Activated CD4-positive, alpha-beta T cell treated with anti-CD3 and anti-CD28 coated beads, Interleukin-2, amount 50 U/mL, for 16 hours (primary cell): ENCODE measurements at places on chromosomes 13 and 19.
A peak's percentile ranks its signal among the peaks of the same experiment; 100 is the strongest.

DNA sequence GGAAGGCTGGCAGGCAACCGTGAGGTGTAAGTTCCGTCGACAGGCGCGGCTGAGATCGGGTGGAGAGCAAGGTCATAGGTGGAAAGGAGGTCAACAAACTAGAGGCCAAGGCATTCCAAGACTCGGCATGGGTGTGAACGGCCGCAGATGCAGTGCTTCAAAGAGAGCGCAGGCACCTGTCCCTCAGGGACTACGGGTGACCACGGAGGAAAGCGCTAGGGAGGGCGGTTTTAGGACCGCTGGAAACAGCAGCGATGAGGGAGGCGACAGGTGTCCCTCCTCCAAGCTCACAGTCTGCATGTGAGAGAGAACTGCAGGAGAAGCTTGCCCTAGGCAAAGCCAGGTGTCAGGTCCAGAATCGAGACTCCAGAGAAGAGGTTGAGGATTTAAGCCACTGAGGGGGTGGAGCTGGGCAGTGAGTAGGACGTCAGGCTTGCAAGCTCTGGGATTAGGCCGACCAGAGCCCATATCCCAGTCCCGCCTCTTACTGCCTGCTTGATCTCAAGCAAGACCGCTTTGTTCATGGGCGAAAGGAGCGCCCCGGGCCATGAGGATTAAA, 1.6 kb upstream of the MLNR start:
- no peak for DNase-seq

DNA sequence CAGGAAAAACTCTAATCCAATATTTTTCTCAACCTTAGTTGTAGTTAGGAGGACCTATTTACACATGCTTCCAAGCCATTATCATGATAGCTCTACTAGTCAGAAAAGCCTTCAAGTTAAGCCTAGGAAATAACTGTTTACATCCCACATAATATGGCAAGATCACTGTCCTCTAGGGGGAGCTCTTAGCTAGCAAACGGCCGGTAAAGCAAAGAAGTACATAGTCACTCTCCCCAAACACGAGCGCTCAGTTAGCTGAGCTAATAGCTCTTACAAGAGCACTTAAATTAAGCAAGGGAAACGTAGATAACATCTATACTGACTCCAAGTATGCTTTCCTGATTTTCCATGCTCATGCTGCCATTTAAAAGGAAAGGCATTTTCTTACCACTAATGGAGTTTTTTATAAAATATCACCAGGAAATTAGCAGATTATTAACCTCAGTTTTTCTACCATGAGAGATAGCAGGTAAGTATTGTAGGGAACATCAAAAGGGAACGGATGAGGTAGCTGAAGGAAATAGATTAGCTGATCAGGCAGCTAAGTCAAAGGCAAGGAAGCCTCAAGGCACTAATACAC, 100.6 kb upstream of the PABPC3 start:
- peak; percentile 80 for DNase-seq

GRCh38 chr19:7106711-7107657, 37.5 kb downstream of the ZNF557 start:
- DNase-seq, result no peak

- peak; percentile 2 for DNase-seq
Measured at GRCh38 chr13:95793018-95793555, 116.1 kb downstream of the DNAJC3 start.

- no peak for DNase-seq
Measured at GRCh38 chr19:46492841-46493235, 2.8 kb downstream of the PNMA8B start.

DNA sequence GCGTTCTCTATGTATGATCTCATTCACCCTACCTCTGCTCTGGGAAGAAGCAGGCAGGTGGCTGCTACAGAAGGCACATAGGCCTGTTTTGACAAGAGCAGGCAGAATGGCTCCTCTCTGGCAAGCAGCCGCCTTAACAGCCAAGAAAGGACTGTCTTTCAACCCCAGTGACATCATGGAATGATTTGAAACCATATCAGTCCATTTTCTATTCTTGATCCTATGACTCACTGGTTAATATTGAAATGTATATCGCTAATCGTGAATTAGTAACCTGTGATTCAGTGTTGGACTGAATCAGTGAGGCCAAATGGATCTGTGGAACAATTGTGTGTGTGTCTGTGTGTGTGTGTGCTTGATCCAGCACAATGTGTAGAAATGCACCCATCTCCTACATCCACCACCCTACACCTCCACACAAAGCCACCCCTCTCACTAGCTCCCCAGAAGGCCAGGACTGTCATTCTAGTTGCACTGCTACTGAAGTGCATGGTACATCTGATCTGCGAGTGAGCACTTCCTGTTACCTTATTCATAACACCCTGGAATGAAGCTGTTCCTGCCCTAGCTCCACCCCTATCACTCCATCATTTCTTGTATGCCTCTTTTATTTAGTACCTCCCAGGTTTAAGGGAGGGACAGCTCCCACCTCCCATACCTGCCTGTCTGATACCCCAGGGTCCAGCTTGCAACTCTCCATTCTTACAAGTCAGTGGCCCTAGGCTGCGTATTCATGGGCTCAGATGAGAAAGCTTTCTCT, 460.0 kb downstream of the FOXO1 start:
- peak; percentile 46 for DNase-seq

DNA sequence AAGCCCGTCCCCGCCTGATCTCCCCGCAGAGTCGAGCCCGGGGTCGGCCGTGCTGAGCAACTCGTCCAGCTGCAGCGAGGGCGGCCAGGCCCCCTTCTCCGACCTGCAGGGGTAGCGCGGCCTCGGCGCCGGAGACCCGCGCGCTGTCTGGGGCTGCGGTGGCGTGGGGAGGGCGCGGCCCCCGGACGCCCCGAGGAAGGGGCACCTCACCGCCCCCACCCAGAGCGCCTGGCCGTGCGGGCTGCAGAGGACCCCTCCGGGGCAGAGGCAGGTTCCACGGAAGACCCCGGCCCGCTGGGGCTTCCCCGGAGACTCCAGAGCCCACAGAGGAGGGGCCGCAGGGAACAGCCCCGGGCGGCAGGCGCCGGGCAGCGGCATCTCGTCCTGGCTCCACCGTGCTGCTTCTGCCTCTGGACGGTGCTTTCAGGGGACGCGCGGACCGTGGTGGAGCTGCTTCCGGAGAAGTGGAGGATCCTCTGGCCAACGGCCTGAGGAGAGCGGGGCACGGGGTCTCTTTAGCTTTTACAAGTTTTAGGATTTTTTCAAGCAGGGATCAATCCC, 8.8 kb upstream of the F7 start:
- DNase-seq, result no peak

GRCh38 chr13:107730813-107731212, 484.5 kb downstream of the LIG4 start:
- no peak for DNase-seq

DNA sequence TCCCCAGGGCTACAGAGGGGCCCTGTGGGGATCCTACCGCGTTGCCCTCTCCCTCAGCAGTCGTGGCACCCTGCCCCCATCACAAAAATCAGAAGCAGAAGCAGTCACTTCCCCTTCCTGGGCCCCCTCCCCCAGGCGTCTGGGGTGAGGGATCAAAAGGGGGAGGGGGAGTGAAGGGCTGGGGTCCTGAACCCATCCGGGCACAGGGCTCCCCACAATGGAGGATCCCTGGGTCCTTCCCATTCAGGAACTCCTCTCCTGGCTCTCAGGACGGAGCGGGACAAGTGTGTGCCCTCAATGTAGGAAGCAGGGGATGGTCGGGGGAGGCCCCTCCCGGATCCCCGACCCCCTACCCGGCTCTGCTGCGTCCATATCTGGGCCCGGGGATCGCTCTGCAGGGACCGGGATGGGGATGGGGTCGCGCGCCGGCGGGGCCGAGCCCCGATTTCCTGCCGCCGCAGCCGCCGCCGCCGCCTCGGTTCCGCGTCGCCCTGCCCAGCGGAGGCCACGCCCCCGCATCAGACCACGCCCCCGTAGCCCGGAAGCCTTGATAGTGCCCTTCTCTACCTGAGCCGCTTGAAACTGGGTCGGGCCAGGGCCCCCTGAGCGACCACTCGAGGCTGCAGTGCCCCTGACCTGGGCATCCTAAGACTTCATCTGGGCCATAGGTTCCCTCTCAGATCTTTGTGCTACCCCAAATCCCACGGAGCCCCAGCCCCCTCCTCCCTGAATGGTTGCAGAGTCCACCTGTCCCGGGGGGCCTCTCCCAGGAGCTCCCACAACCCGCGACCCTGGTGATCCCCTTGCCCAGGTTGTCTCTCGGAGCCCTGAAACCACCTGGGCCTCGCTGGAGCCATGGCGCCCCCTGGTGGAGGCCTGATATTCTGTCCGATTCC, at the start of gene GMIP:
GMIP (minus strand) TSS at position 500 of the 896 bp plus-strand sequence; CDS start at position 372, 128 bp downstream.
- peak; percentile 88 for DNase-seq

GRCh38 chr13:44453881-44454280, 80.3 kb downstream of the SERP2 start:
- DNase-seq, result no peak

DNA sequence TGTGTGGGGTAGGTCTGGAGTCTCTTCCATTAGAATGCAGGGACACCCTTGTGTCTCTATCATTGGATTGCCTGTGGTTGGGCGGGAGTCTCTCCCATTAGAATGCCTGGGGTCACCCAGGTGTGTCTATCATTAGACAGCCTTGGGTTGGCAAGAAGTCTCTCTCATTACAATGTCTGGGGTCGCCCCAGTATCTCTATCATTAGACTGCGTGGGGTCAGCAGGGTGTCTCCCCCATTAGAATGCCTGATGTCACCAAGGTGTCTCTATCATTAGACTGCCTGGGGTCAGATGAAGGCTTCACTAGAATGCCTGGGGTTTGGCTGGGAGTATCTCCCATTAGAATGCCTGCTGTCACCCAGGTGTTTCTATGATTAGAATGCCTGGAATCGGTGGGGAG, 1539.0 kb downstream of the UQCRFS1 start:
- no peak for DNase-seq

DNA sequence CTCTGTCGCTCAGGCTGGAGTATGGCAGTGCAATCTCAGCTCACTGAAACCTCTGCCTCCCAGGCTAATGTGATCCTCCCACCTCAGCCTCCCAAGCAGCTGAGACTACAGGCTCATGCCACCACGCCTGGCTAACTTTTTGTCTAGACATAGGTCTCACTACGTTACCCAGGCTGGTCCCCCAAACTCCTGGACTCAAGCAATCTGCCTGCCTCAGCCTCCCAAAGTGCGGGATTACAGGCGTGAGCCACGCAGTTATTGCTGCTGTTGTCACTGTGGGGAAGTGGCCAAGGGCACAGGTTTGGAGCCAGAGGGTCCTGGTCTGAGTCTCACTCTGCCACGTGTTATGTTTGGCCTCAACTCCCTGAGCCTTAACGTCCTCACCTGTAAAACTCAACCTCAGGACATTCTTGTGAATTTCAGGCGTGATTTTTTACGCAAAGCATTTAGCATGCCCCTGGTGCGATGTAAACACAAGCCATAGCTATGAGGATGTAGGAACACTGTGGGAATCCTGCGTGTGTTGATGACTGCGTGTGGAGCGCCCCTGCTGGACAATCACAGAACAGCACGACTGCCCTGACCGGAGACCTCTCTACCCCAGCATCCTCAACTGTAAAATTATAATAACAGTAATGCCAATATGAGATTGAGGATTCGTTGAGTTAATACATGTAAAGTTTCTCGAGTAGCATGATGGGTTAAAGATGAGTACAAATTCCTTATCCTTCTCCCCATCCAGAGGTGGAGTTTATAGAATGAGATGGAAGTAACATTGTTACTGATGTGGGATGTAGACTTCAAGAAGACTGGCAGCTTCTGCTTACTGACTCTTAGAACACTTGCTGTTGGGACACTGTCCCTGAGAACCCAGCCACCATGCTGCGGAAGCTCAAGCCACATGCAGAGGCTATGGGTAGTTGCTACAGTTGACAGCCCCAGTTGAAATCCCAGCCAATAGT, 41.8 kb upstream of the PNMA8B start:
- DNase-seq, result peak; percentile 42

- DNase-seq, result no peak
Measured at GRCh38 chr13:99266827-99267226, 8.6 kb upstream of the GPR18 start.

DNA sequence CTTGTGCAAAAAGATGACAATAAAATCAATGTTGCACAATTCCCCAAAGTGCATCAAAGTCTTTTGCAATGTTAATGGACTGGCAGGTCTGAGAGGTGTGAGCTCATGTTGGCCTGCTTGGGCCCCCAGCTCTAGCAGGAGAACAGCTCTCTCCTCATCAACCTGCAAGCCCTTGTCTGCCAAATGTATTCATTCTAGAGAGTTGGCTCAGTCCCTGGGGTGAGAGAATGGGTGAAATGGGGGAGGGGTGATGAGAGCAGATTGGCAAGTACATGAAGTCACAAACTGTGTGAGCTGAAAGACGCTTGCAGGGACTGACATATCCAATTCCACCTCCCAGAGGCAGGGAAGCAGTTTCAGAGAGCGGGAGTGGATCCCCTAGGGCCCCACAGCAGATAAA, 465.1 kb upstream of the ZNF507 start:
- no peak for DNase-seq

DNA sequence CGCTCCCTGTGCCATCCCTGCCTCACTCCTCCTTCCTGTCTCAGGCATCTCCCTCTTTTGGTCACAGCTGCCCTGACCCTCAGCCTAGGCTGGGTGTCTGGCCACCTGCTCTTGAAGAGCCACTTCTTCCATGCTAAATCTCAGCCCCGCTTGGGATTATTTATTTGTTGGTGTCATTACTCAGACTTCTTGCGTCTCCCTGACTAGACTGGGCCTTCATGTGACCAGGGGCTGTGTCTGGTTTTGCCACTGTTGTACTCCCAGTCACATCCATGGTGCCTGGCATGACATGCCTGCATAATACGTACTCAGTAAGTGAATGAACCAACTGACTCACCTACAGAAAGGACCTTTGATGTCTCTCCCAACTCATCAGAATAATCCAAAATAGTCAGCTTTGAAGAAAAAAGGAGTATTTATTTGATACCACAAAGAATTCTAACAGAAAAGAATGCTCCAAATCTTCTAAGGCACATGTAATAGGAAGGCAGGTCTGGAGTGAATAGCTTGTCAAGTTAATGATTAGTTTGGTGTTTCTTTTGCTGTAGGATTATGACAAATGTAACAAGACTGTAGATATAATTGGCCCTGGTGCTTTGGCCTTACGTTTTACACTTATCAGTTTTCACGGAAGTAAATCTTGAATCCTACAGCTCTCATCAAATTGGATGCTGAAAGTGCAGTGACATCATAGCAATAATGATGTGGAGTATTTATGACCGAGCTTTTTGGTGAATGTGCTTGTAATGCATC, 84.0 kb downstream of the ALOX5AP start:
- DNase-seq, result no peak

GRCh38 chr19:54325194-54325621, 12.2 kb upstream of the LILRA5 start:
- DNase-seq, result peak; percentile 46

GRCh38 chr13:43127827-43128226, 104.4 kb downstream of the DNAJC15 start:
- DNase-seq, result no peak
